ENCODE measurements at places on chromosomes 11 and 22.
A peak's percentile ranks its signal among the peaks of the same experiment; 100 is the strongest.

DNA sequence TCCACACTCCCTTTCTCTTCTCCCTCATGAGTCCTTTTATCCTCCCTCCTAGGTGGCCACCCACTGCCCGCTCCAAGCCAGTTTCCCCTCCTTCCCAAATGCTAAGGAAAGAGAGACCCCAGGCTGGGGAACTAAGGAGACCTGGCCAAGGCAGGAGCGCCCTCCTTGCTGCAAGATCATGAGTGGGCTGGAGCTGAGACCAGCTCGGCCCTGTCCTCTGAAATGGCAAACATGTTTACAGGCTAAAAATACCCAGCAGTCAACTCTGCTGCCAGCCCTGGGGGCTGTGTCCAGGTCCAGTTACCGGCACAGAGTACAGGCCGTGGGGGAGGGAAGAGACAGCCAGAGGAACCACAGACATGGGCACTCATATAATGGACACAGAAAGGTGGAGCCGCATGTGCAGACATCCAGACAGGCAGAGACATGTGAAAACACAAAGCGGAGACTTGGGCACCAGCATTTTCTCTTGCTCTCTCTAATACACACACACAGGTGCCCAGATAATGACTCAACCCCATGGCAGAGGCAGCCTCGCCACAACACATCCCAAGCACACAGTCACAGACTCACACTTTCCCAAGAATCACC lies 1.2 kb upstream of the AHNAK start:
- no peak for DNase-seq

GRCh38 chr22:20110359-20110985 lies 5.4 kb upstream of the RANBP1 start:
- DNase-seq = no peak

DNA sequence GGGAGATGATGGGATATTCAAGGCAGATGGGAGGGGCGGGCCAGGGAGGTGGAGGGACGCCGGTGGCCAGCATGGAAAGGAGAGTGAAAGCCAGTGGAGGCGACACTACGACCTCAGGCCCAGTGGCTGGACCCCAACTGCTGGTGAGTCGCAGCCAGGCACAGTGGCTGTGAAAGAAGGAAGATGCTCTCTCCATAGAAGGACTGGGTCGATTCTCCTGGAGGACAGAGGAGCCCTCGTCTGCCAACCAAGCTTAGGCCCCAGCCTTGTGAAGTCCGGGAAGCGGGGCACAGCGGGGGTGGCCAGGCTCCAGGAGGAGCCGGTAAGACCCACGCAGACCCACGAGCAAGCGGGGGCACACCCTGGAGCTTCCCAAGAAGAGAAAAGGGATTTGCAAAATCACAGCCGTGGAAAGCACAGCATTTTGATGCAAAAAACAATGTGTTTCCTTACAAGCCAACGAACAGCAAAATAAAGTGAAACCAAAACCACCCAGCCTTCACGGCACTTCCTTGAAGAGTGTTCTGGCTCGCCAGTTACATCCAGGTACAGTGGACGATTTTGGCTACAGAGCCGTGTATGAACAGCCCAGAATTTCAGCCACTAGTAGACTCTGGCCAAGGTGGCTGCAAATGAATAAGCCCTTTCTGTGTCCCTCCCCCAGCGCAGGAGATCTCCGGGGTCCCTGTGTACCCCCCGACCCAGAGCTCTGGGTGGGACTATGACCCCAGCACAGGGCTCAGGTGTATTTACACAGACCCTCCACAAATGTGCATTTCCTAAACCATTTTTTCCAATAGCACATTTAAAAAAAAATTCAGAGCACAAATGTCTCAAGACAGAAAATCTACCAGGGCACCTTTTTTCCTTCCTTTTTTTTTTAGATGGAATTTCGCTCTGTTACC lies 96.9 kb downstream of the TRMU start:
- DNase-seq = peak; percentile 6

- DNase-seq = no peak
These were observed 35.8 kb downstream of the NRXN2 start for GRCh38 chr11:64687204-64687603.

GRCh38 chr11:106424111-106424510 lies 346.6 kb downstream of the AASDHPPT start:
- no peak for DNase-seq

DNA sequence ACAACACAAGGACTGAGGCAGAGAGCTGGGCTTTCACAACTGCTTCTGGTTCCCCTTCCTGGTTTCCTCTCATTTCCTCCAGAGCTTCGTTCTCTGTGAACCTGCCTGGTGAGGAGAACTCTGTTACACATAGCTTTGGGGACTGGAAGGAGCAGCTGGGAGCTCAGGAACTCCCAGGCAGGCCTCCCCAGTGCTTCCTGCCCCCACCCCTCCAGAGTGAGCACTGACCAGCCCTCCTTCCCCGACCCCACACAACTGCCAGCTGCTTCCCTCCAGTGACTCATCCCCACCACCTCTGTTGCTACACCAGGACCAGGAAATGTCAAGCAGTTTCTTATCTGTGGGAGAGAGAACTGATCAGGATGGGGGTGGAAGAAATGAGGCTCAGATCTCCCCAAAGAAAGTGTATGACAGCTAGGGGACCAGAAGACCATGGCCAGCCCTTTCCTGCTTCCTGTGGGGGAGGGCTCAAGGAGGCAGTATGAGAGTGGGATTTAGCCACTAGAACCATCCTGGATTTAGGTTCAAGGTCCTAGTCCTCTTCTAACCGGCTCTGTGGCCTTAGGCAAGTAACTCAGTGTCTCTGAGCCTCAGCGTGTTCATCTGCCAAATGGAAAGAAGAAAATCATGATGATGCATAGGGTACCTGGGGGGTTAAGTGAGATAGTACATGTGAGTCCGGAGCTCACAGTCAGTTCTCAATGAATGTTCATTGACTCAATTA lies 4.5 kb upstream of the TP53I11 start:
- no peak for DNase-seq

- no peak for DNase-seq
These were observed 93.2 kb downstream of the WNT7B start for GRCh38 chr22:45883811-45884170.

- peak; percentile 29 for DNase-seq
These were observed at the start of gene STK33 for GRCh38 chr11:8593935-8594909. Gene STK33 (minus strand): TSS chr11:8594228. CDS start chr11:8474905, 119,323 bp downstream.

- DNase-seq = no peak
These were observed 5.6 kb downstream of the AHNAK start for GRCh38 chr11:62540804-62541701.

GRCh38 chr11:65896034-65896999 lies 3.9 kb downstream of the FOSL1 start:
- no peak for DNase-seq

DNA sequence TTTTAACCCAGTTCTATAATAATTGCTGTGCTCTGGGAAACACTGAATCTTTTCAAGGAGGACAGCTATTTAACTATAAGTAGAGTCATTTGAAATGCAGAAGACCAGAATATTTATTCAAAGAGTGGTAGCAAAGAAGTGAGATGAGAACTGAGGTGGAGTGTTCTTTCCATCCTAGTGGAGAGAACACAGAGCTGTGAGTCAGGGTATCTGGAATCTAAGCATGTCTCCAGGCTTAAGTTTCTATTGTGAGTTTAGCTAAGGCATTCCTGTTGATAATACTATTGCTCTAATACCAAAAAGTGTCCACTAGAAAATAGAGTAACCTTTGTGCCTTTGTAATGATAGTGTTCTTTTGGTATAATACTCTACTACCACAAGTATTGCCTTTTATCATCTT lies 32.4 kb downstream of the JAM3 start:
- DNase-seq = no peak

- no peak for DNase-seq
These were observed 62.6 kb upstream of the PTPRJ start for GRCh38 chr11:47917599-47918369.

DNA sequence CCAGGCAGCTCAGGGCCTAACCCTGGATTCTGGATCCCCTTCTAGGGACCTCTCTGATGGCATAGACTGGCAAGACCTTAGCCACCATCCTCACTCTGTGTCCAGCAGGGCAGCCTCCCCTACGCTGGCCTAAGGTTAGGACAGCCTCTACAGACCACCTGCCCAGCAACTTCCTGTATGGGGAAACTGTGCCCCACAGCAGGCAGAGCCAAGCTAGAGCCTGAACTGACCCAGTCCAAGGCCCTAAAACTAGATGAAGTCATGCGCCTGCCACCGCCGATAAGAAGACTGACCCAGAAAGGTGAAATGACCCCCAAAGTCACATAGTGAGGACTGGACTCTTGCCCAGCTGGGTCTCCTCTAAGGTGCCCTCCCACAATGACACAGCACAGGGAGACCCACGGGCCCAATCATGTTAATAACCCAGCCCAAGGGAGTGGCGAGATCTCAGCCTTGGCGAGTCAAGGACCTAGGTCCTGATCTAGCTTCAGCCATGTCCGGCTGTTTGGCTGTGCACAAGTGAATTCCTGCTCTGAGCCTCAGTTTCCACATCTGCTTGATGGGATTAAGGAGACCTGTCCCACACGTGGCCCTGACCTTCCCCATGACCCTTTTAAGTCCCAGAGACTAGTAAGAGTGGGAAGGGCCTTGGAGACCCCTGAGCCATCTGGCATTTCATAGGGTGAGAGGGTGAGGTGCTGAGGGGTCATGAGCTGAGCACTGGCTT lies 17.6 kb downstream of the STARD10 start:
- DNase-seq = no peak

DNA sequence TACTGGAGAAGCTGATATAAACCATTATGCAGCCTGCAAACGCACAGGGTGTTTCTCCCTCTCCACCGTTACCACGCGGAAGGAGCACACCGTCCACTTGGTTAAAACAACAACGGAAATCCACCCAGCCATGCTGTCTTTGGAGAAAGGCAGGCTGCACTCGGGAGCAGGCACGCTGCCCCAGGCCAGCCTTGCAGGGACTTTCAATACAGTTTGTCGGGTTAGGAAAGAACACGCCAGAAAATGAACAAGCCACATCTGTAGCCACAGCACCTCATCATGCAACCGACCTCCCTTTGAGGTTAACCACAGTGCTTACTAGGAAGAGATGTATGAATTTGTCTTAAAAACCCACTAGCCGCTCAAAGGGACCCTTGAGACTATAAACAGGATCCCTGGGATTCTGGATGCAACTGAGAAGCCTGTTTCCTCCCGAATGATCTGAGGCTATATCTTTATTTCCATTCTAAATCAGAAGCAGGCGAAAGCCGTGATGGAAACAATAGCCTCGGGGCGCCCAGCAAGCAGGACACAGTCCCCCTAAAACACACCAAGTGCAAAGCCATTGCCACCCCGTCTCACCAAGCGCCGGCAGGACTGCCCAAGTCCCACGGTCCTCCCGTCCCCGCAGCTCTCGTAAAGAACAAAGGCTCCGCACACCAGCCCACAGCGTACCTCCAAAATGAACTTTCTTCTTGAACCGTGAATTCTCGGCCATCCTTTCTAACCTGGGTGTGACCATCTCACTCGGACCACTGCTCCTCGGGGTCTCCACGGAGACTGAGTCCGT lies 318.9 kb downstream of the CTTN start:
- no peak for DNase-seq

- DNase-seq = no peak
These were observed 119.2 kb upstream of the TMEM45B start for GRCh38 chr11:129696309-129696989.

DNA sequence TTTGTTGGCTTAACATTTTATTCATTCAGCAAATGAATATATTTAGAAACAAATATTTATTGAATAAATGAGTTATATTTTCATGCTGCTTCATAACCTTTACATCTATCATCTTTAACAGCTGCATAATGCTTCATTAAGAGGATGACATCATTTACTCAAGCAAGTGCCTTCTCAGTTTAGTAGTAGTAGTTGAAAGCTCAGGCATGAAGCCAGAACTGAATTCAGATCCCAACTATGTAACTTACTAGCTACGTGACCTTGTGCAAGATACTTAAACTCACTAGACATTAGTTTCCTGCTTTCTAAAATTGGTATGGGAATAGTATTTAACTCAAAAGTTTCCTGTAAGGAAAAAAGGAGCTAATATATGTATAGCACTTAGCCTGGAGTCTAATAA lies 90.3 kb downstream of the TMPRSS5 start:
- no peak for DNase-seq

DNA sequence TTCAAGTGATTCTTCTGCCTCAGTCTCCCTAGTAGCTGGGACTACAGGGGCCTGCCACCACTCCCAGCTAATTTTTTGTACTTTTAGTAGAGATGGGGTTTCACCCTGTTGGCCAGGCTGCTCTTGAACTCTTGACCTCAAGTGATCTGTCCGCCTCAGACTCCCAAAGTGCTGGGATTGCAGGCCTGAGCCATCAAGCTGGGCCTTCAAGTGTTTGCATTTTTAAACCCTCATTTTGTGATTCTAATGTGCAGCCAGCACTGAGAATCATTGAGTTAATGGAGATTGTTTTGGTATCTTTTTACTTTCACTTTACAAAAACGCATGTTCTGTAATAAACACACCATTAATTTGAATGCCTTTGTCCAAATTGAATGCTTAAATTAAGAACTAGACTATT lies 3.4 kb downstream of the TYR start:
- no peak for DNase-seq

- DNase-seq = no peak
These were observed 14.5 kb downstream of the CRTAM start for GRCh38 chr11:122852796-122853160.

DNA sequence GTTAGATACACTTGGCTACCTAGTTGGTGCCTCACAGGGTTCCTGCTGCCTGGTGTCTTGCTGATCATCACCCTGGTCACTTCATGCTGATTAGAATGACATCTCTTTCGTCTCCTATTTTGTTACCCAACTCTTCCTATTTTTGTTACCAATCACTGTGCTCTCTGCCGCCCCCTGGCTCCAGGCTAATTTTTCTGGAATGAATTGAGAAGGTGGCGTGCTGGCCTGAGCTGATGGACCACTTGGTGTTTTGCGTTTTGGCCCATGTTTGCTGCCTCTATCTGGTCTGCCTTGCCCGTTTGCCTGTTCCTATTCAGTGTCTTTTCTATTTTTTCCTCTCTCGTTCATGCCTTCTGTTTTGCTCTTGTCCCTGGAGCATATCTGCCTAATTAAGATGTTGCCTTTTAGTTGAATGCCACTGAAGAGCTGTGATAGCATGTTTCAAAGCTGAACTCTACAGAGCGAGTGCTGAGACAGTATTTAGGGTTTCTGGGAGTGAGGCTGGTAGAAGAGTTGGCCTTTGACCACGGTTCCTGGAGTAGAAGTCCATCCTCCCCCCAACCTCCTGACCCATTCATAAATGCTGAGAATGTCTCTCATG lies 5.9 kb upstream of the ATF4 start:
- DNase-seq = peak; percentile 36

GRCh38 chr11:69465236-69466000 lies 16.0 kb upstream of the LINC01488 start:
- no peak for DNase-seq

GRCh38 chr22:43391306-43391705 lies 20.5 kb upstream of the MPPED1 start:
- DNase-seq = no peak

All from activated T-cell treated with anti-CD3 and anti-CD28 coated beads for 24 hours (primary cell).